Ureter (tissue), 1 donor: ENCODE measurements at places on chromosomes 16 and 17. TPM values are rescaled to one million over a fixed set of nuclear protein-coding genes. Genes with fewer than 3 reads are reported as not detected.

EEF2KMT gene
- total RNA-seq = 15.4 TPM

AMFR gene
- total RNA-seq = 97.2 TPM

KCNH4 gene
- 0.99 TPM for total RNA-seq

TBC1D26 gene
- total RNA-seq = 0.47 TPM

ARSG gene
- 19.4 TPM for total RNA-seq

MGAT5B gene
- total RNA-seq = 1.7 TPM

SYT17 gene
- 24.4 TPM for total RNA-seq

CPHXL2 gene
- total RNA-seq = not detected

CACNA1G gene
- 0.36 TPM for total RNA-seq

SPATA32 gene
- total RNA-seq = not detected

TNP2 gene
- not detected for total RNA-seq

TBL3 gene
- total RNA-seq = 37.0 TPM

HLF gene
- 23.8 TPM for total RNA-seq

PTGES3L gene
- total RNA-seq = 2.7 TPM

EVPLL gene
- total RNA-seq = 2.1 TPM

ITFG1 gene
- 55.6 TPM for total RNA-seq

DNA sequence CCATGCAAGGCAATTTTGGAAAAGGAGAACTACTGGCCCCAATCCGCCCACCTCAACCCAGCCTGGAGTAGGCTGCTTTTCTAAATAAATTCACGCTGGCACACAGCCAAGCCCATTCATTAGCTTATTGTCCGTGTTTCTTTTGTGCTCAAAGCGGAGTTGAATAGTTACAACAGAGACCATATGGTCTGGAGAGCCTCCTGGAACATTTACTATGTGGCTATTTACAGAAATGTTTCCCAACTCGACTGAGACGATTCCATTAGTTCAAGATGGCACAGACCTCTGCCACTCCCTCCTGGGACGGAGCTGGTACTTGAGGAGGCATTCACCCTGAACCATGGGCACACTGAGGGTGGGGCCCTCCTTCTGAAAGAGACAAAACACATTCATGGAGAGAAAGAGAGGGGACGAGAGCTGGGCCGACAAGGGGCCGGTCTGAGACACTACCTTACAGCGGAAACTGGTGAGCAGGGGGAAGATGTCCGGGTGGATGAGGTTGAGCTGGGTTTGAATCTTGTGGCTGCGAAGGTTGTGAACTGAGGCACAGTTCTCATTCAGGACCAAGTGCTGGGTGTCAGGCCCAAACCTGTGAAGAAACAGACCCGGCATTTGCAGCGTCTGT, 15.7 kb downstream of the ELAC2 start:
- DNase-seq = no peak

- no peak for DNase-seq
Measured at GRCh38 chr17:38617074-38617860, 11.5 kb upstream of the SRCIN1 start.

GRCh38 chr16:3431779-3432219, 11.5 kb downstream of the ZNF597 start:
- DNase-seq = peak; percentile 46

GRCh38 chr17:71809537-71809936, 311.3 kb upstream of the SOX9 start:
- DNase-seq = no peak

- no peak for DNase-seq
Measured at GRCh38 chr17:83194761-83195329, 115.4 kb downstream of the METRNL start.

- DNase-seq = peak; percentile 91
Measured at GRCh38 chr17:15262291-15263205, 2.6 kb downstream of the PMP22 start.

DNA sequence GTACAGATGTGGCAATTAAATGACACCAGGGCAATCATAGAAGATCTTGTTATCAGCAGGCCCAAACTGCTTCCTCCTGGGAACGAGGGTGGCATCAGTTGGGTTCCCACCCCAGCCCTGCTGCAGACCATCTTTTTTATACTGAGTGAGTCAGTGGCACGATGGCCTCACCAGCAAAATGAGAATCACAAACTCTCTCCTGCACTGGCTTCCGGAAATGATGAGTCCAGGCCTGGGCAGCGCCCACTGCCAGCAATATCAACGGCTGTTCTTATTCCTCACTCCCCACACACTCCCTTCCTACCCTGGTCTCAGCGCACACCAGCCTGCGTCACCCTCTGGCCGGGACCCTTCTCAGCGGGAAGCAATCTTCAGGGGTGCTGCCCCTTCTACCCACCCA, 340.3 kb downstream of the FOXL1 start:
- DNase-seq = no peak

- DNase-seq = no peak
Measured at GRCh38 chr16:74666010-74666421, 661 bp downstream of the RFWD3 start.

GRCh38 chr17:17121162-17121561, 78.9 kb downstream of the MPRIP start:
- no peak for DNase-seq

GRCh38 chr17:6478486-6478885, 34.2 kb downstream of the PIMREG start:
- DNase-seq = no peak

DNA sequence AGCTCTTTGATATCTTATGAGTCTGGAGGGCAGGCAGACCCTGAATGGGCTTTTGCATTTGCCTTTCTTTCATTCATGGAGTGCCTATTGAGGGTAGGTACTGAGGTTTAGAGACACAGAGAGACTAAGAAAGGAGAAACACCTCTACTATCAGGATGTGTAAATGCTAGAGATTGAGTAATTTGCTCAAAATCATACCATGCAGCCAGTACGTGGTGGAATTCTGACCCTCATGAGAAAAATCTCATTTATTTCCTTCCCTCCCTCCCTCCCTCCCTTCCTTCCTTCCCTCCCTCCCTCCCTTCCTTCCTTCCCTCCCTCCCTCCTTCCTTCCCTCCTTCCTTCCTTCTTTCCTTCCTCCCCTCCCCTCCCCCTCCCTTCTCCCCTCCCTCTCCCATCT, 18.4 kb upstream of the NFATC3 start:
- no peak for DNase-seq

DNA sequence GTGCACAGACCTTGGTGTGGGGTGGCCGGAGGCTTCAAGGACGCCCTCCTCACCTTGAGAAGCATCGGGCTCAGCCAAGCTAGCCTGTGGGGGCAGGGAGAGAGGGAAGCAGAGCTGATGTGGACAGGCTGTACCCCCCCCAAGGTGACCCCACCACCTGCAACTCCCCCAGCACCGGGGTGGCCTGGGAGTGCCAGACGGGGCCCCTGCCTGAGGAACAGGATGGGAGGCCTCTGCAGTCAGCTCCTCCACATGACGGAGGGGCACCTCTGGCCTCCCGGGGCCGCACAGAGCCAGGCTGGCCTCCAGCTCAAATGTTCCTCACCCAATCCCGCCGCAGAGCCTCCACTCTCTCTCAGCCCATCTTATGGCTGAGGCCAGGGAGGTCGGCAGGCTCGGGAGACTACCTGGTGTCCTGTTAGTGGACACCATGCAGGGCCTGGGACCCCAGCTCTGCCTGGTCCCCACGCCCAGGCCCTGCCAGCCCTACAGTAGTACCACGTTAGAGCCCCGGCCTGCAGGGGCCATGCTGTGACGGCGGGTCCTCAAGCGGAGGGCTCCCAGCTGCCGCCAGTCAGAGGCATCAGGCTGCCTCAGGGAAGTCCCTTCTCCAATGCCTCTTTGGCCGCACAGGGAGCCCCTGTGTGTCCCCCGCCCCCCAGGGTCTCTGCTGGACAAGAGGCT, 19.4 kb upstream of the SLC38A10 start:
- no peak for DNase-seq

- no peak for DNase-seq
Measured at GRCh38 chr17:76968707-76969597, 100.7 kb downstream of the MGAT5B start.

- DNase-seq = no peak
Measured at GRCh38 chr16:1537763-1538289, 4.4 kb downstream of the TMEM204 start.

GRCh38 chr16:180681-181564, 664 bp downstream of the HBQ1 start:
- peak; percentile 67 for DNase-seq

GRCh38 chr17:48347177-48347576, 82.8 kb downstream of the SKAP1 start:
- no peak for DNase-seq

GRCh38 chr16:49495596-49496355, 122.2 kb downstream of the C16orf78 start:
- no peak for DNase-seq

GRCh38 chr16:56438038-56438437, 12.7 kb upstream of the AMFR start:
- no peak for DNase-seq

- no peak for DNase-seq
Measured at GRCh38 chr17:74763565-74764387, 12.4 kb downstream of the NAT9 start.

- peak; percentile 12 for DNase-seq
Measured at GRCh38 chr17:49553676-49554335, 21.9 kb upstream of the NXPH3 start.

DNA sequence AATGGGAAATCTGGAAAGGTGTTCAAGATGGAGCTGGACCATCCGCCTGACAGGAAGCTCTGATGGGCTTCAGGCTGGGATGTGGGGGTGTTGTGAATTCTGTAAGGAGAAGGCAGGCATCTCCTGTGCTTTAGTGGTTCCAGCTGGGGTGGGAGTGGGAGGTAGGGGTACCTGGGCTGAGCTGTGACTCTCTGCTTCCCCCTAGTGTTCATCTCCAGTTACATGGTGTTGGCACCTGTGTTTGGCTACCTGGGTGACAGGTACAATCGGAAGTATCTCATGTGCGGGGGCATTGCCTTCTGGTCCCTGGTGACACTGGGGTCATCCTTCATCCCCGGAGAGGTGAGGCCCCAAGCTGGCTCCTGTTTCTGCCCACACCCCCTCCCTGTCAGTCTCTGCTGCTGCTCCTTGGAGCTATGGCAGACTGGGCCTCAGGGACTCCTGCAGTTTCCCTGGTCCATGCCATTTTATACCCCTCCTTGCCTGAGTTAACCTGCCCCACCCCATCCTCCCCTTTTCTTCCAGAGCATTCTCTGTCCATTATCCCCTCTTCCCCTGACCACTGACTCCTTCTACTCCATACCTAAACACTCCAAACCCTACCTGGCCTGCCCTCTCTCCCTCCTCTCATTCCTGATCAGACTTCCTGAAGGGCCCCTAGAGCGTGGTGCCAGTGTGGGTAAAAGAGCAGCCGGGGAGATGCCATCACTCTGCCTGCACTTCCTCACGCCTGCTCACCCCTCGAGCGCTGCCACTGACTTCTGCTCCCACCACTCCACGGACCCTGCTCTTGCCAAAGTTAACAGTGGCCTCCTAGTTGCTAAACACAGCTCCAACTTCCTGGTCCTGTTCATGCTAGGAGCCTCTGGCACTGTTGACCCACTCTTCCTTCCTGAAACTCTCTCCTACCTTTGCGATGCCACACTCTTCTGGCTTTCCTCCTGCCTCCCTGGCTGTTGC, 3.4 kb downstream of the SPNS1 start:
- no peak for DNase-seq

GRCh38 chr17:57436565-57436964, 180.2 kb downstream of the MSI2 start:
- DNase-seq = no peak

- DNase-seq = no peak
Measured at GRCh38 chr16:54156349-54156748, 130.2 kb downstream of the IRX3 start.

DNA sequence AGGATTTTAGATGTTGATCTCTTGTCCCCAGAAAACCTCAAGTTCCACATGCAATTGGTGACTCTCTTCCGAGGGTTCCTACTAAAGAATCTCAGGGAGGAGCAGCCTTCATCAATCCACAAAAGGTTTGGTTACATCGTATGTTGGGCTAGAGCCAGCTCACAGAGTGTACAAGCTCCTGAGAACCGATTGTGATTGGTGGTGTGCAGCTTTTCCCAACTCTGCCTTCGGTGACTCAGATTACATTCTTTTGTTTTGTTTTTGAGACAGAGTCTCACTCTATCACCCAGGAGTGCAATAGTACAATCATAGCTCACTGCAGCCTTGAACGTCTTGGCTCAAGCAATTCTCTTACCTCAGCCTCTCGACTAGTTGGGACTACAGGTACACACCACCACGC, 172.4 kb downstream of the PMP22 start:
- no peak for DNase-seq

GRCh38 chr17:1181753-1182137, 2.0 kb upstream of the ABR start:
- no peak for DNase-seq
